Gastroesophageal sphincter (tissue), 4 donors: ENCODE measurements at places on chromosomes 4 and X.

DNA sequence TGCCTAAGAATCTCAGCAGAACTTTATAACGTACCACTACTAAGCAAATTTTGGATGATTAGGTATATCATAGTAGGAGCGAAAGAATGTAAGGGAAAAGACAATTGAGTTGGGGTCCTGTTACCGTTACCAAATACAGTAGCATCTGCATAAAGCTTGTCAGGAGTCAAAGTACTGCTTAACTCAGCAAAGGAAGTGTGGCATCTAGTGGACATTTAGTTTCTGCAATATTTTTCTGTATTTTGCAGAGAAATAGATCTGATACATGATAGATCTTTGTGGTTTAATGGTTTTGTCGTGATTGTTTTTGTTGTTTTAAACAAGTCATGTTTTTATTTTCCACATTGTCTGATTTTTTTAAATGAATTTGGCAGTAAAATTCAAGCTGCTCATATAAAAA, 81.0 kb upstream of the SMARCAD1 start:
- ATAC-seq = no peak
- no peaks in the 10 kb centered on the region for H3K36me3 ChIP-seq
- H3K4me1 ChIP-seq = no peaks in the 10 kb centered on the region
- H3K27ac ChIP-seq = no peak overlapping the region
- H3K4me3 ChIP-seq = no peak overlapping the region

DNA sequence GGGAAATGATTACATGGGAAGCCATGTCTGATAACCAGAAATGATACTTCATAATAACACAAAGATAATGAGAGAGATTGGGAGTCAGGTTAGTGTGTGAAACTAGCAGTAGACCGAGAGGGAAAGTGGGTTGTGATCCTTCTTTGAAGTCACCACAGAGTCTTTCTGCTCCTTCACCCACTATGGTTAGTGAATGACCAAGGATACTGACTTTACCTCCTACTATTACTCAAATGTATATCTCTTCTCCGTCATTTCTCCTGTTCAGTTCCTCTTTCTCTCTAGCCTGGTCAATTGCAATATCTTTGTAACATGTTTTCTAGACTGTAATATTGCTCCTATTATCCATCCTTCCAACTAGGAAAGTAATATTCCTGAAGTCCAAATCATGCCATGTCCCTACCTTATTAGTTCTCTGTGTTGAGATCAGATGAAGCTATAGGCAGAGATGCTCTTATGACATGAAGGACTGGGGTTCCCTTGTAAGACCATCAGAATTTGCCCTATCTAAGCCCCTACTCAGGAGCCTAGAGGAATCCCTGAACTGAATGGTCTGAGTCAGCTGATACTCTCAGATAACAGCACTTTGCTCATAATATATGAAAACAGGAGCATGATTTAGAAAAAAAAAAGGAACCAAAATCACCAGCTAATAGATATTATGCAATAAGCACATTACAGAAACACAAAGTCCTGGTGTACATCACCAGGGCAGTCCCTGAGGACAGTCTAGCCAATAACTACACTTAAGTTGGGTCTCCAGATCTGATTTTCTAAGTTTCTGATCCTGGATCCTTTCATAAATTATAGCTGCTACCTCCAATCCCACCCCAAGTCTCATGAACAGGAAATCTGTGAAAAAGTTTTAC, 81.2 kb downstream of the SHROOM3 start:
- no peaks in the 10 kb centered on the region for H3K27me3 ChIP-seq
- ATAC-seq = no peak
- H3K4me1 ChIP-seq = no peaks in the 10 kb centered on the region
- no peaks in the 10 kb centered on the region for H3K36me3 ChIP-seq
- no peak overlapping the region for H3K27ac ChIP-seq
- H3K4me3 ChIP-seq = no peak overlapping the region

GRCh38 chr4:34371676-34372075, 1872.6 kb downstream of the ARAP2 start:
- no peaks in the 10 kb centered on the region for H3K4me1 ChIP-seq
- H3K4me3 ChIP-seq = no peak overlapping the region
- H3K27me3 ChIP-seq = no peaks in the 10 kb centered on the region

DNA sequence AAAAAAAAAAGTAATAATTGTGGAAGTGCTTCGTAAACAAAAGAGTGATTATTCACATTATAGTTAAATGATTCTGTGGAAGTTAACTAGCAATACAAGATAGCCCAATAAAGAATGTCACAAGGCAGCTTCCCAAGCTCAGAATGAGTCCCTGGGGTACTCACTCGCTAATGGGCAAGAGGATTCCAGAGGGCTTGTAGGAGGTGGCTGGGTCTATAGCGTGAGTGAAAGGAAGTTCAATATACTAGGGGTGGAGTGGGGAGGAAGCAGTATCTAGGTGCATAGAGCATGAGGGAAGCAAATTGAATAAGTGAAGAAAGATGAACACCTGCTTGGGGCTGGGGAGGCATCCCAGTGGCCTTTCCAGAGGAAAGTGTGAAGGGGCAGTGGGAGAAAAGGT, 42.5 kb downstream of the RTL5 start:
- H3K27ac ChIP-seq = no peak overlapping the region
- no peak overlapping the region for H3K4me3 ChIP-seq
- ATAC-seq = no peak
- H3K27me3 ChIP-seq = no peaks in the 10 kb centered on the region
- H3K36me3 ChIP-seq = no peaks in the 10 kb centered on the region

DNA sequence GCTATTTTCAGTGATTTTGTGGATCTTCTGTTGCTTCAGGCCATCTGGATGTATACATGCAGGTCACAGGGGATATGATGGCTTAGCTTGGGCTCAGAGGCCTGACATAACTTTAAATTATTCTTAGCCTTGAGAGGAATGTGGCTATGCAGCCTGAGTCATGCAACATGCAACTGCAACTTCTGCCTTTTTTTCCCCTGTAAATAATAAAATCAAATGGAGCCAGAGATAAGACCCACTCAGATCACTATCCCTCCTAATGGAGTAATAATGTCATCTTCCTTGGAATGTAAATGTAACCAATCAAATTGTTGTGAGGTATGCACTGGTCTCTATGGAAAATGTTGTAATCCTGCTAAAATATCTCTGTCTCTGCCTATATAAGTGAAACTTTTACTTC, 54.9 kb downstream of the MAGEB17 start:
- H3K4me1 ChIP-seq = no peaks in the 10 kb centered on the region
- no peak overlapping the region for H3K27ac ChIP-seq
- ATAC-seq = no peak
- H3K4me3 ChIP-seq = no peak overlapping the region
- H3K27me3 ChIP-seq = no peaks in the 10 kb centered on the region

- H3K27me3 ChIP-seq = no peaks in the 10 kb centered on the region
- ATAC-seq = no peak
- H3K36me3 ChIP-seq = no peaks in the 10 kb centered on the region
- no peak overlapping the region for H3K4me3 ChIP-seq
Measured at GRCh38 chr4:16110661-16111290, 27.0 kb upstream of the PROM1 start.

- H3K36me3 ChIP-seq = no peaks in the 10 kb centered on the region
- no peak for ATAC-seq
- no peak overlapping the region for H3K4me3 ChIP-seq
Measured at GRCh38 chrX:9278475-9279233, 186.2 kb upstream of the TBL1X start.
